ENCODE measurements at places on chromosomes 5 and 9.

- H3K4me3 ChIP-seq = no peak overlapping the region
- no peaks in the 10 kb centered on the region for H3K27me3 ChIP-seq
- H3K4me1 ChIP-seq = no peaks in the 10 kb centered on the region
- no peaks in the 10 kb centered on the region for H3K36me3 ChIP-seq
- H3K27ac ChIP-seq = no peak overlapping the region
- DNase-seq = no peak
Observed at GRCh38 chr9:101062686-101063085, 34.2 kb downstream of the PLPPR1 start.

GRCh38 chr5:122195802-122196394 lies 66.6 kb downstream of the ZNF474 start:
- H3K27ac ChIP-seq = no peak overlapping the region
- no peaks in the 10 kb centered on the region for H3K4me1 ChIP-seq
- H3K27me3 ChIP-seq = no peaks in the 10 kb centered on the region
- peak; percentile 76 for DNase-seq
- H3K36me3 ChIP-seq = no peaks in the 10 kb centered on the region
- no peak overlapping the region for H3K4me3 ChIP-seq

GRCh38 chr9:83166372-83166771 lies 103.4 kb upstream of the RASEF start:
- no peaks in the 10 kb centered on the region for H3K4me1 ChIP-seq
- H3K36me3 ChIP-seq = no peaks in the 10 kb centered on the region
- DNase-seq = no peak

GRCh38 chr5:179411161-179411841 lies 66.0 kb upstream of the ADAMTS2 start:
- H3K27ac ChIP-seq = no peak overlapping the region
- H3K36me3 ChIP-seq = no peaks in the 10 kb centered on the region
- no peak overlapping the region for H3K4me3 ChIP-seq
- no peaks in the 10 kb centered on the region for H3K27me3 ChIP-seq
- DNase-seq = no peak

DNA sequence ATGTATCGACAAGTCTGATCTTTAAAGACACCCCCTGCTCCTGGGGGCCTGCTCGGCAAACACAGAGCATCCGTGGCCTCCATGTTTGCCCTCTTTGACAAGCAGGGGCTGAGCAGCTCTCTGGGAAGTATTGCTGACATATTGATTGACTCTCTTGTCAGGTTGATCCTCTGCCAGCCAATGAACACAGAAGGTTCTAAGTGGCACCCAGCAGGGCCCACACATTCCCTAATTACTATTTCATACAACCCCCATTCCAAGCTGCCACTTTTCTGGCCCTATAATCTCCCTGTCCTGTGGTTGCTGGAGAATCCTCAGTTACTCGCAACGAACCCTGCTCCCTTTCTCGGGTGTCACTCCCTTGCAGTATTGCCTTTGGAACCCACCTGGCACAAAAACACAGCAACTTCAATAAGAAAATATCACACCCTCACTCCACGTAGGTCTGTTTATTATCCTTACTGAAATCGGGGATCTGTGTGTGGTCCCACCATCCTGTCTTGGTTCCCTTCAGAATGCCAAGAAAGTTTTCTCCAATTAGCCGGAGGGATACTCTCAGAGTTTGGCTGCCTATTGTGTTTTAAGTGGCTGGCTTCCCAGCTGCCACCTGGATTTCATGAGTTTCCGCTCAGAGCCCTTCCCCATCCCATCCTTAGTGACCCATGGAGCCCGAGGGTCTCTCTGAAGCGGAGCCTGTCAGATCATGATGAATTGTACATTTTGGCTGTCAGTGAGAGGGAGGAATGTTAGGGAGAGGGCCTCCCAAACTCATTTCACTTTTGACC lies 249.0 kb upstream of the WWC1 start:
- H3K27ac ChIP-seq = no peak overlapping the region
- no peak for DNase-seq
- no peak overlapping the region for H3K4me3 ChIP-seq
- peaks cover 3% of the 10 kb centered on the region for H3K4me1 ChIP-seq

DNA sequence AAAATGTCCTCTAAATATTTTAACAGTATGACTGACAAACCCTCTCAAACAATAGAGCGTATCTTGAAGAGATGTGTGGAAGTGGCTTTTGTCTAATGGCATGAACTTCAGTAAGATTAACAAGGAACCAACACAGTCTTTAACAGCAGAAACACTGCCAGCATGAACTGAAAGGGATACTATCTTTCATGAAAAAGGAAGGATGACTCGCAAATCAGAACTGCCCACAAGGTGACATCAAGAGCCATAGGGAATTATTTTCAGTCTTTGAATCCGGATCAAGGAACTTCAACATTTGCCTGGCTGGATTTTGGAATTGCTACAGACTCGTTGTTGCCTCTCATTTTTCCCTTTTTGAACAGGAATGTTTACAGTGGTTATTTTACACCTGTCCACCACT lies 5.1 kb upstream of the HEXB start:
- no peak overlapping the region for H3K4me3 ChIP-seq
- no peak overlapping the region for H3K27ac ChIP-seq
- H3K36me3 ChIP-seq = no peaks in the 10 kb centered on the region
- no peak for DNase-seq
- H3K4me1 ChIP-seq = no peaks in the 10 kb centered on the region

DNA sequence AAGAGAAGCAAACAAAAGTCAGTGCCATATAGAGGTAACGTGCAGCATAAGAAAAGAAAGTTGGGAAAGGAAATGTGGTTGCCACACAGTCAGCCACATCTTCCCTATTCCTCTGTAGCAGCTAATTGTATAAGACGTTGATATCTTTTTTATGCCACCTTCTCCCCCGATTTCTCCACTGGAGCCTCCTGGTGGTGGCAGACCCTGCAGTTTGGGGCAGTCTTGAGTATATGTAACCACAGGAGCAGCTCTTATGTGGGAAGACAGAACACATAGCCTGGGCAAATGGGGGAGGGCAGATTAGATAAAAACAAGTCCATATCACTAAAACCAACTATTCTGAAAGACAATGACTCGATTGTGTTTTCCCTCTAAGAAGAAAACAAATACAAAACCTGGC lies 99.7 kb downstream of the PLCXD3 start:
- peak overlapping the region; percentile 34 for H3K27ac ChIP-seq
- peak; percentile 62 for DNase-seq
- H3K36me3 ChIP-seq = no peaks in the 10 kb centered on the region
- H3K4me3 ChIP-seq = no peak overlapping the region

DNA sequence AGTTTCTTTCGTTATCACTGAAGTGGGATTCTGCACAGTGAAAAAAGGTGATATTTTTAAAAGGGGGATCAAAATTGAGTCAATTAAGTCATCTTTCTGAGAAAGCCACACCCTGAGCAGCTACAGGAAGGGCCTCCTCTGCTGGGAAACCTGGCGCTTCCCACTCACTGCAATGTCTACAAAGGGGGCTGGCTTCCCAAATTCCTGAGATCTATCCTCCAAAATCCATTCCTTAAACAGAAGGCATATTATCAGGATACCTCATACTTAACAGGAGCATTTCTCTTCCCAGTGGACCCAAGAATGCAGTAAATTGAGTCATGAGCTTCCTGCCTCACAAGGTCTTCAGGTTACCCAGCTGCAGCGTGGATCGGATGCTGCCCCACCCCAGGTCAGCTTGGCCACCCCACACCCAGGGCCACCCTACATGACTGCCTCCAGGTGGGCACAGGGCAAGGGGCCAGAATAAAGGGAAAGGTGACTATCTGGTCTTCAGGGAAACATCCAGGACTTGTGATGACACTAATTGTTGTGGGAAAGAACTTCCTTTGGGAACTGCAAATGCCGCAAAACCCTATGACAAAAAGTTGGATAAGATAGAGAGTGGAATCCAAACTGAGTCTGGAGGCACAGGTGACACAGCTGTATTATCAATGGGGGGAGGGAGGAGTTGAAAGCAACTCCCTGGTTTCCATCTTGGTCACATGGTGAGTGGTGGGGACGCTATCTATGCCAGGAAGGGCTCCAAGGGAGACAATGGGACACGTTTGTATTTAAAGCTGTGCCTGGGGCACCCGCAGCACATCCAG lies 42.3 kb downstream of the ROR2 start:
- no peak overlapping the region for H3K4me3 ChIP-seq
- peak overlapping the region; percentile 89 for H3K27ac ChIP-seq
- peak; percentile 97 for DNase-seq
- no peaks in the 10 kb centered on the region for H3K36me3 ChIP-seq
- no peaks in the 10 kb centered on the region for H3K27me3 ChIP-seq

DNA sequence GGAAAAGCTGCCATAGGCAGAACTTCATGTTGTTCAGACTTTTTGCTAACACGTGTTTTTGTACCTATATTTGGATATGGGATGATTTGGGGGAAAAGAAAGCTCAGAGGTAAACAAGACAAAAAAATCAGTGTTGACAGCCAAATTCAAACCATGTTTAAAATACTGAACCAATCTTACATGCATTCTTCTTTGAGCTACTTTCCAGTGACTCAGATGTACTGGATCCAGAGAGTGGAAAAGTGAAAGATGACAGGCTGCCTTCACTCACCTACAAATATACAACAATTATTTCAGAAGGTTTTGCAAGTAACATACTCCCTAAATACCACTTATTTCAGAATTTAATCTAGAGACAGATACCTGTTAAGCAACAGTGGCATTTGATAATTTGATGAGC lies 165.7 kb downstream of the MPDZ start:
- H3K36me3 ChIP-seq = no peaks in the 10 kb centered on the region
- no peak overlapping the region for H3K27ac ChIP-seq

DNA sequence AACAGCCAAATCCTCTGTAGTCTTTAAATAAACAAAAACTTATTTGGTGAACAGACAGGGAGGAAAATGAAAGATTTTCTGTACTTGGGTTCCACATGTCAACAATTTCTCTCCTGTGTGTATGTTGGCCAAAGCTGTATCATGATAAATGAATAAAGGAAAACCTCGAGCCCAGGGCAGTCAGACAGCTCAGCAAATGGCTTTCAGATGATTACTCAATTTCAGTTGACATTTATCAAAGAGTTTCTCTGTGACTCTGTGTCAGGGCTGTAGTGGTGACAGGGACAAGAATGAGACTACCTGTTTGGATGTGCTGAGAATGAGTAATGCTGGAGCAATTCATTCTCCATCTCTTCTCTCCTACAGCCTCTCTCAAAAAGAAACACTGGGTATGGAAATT lies 45.7 kb upstream of the PTGS1 start:
- no peak overlapping the region for H3K4me3 ChIP-seq
- no peak for DNase-seq

GRCh38 chr5:135269199-135269598 lies 129.8 kb downstream of the MACROH2A1 start:
- H3K27ac ChIP-seq = no peak overlapping the region
- H3K4me1 ChIP-seq = no peaks in the 10 kb centered on the region
- no peaks in the 10 kb centered on the region for H3K27me3 ChIP-seq
- H3K36me3 ChIP-seq = no peaks in the 10 kb centered on the region
- DNase-seq = no peak
- no peak overlapping the region for H3K4me3 ChIP-seq

- DNase-seq = peak; percentile 16
- H3K27ac ChIP-seq = no peak overlapping the region
- H3K27me3 ChIP-seq = no peaks in the 10 kb centered on the region
- H3K36me3 ChIP-seq = no peaks in the 10 kb centered on the region
Observed at GRCh38 chr9:107945493-107945892, 455.9 kb upstream of the KLF4 start.
